ENCODE measurements at places on chromosomes 1 and 21. TPM values are rescaled to one million over a fixed set of nuclear protein-coding genes. Genes with fewer than 3 reads are reported as not detected.

- no peak for DNase-seq
Measured at GRCh38 chr21:36129219-36129618, 5.7 kb upstream of the CBR3 start.

- no peak for DNase-seq
Measured at GRCh38 chr1:10178597-10179405, 31.6 kb upstream of the KIF1B start.

- peak; percentile 68 for DNase-seq
Measured at GRCh38 chr1:96973605-96974004, 252.0 kb downstream of the PTBP2 start.

DNA sequence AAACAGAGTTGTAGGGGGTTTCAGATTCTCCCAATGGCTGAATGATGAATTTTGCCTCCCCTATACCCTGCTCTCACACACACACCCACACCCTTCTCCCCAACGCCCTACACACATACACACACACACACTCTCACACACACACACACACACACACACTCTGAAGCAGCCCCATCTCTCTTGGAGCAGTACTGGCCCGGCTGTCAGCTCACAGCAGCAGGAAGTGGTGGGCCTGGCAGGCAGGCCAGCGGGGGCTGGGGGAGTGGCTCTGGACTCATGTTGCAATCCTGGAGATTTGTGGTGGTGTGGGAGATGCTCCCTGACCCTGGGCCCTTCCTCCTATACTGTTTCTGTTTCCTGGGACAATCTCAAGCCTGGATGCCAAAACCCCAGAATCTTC is 2.2 kb downstream of the IKBKE start:
- DNase-seq: peak; percentile 74

DNA sequence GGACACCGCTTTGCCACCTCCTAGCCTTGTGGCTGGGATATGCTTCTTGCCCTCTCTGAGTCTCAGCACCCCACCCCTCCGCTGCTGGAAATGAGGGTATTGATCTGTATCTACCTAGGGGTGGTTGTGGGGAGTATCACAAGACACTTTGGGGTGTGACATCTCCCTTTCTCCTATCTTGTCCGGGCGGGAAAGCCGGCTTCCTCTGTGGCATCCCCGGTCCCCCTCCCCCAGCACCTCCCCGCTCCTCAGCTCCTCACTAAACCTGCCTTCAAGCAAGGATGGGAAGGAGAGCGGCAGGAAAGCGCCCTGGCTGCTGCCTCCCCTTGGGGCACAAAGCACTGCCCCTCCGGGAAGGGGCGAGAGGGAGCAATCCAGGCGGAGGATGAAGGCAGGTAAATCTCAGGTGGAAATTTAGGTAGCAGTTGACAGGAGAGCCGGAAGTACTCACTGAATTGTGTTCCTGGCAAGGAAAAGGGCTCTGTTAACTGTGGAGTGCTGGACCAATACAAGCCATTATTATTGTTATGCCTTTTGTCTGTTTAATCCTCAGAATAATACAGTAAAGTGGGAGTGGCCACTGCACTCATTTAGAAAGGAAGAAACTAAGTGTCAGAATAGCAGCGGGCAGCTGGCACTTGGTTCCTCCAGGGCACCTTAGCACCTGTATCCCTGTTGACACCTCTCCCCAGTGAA is 49.0 kb upstream of the LRP8 start:
- no peak for DNase-seq

- DNase-seq: no peak
Measured at GRCh38 chr1:62434618-62435001, 2.2 kb upstream of the USP1 start.

DNA sequence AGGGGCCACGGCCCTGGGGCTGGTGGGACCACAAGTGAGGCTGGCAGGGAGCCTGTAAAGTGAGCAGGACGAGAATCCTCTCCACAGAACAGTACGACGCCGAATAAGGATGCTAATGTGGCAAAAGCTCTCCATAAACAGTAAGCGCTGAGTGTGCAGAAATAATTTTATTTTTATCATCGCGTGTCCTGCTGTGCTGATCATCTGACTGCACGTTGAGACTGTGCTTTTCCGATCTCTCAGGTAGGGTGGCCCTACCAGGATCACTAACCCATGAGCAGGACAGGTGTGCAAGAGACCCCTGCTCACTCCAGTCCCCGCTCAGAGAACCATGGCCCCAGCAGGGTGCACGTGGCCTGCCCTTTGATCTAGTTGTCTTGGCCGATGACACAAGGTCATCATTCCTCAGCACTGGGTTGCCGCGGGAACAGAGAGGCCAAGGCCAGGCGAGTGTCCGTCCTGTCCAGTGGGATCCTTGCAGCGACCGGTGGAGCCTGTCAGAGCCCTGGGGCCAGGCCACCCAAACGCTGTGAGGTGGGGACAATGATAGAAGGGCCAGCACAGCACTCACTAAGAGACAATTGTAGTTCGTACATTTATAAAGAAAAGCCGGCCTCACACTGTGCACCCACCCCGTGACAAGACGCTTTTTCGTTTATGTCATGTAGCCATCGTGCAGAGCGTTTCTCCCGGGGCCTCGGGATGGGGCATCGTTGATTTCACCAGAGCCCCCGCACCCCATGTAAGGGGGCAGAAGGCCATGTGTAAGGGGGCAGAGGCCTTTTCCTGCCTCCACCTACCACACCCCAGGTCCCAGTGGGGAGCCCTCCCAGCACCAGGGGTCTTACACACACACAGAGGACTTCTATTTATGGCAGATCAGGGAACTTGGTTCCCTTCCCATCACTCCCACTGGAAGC is 52.7 kb upstream of the ADARB1 start:
- DNase-seq: no peak

GRCh38 chr1:118660769-118661168 is 327.4 kb downstream of the TBX15 start:
- peak; percentile 46 for DNase-seq

Gene CYP4B1
- not detected for total RNA-seq

Gene CDC14A
- total RNA-seq: 5.2 TPM

GRCh38 chr1:115933625-115934024 is 42.7 kb upstream of the SLC22A15 start:
- DNase-seq: no peak

GRCh38 chr1:153180556-153180955 is 22.7 kb upstream of the LELP1 start:
- DNase-seq: no peak

- DNase-seq: peak; percentile 18
Measured at GRCh38 chr1:247241691-247242090, 14.2 kb upstream of the VN1R5 start.

Gene VAMP3
- 146 TPM for total RNA-seq

DNA sequence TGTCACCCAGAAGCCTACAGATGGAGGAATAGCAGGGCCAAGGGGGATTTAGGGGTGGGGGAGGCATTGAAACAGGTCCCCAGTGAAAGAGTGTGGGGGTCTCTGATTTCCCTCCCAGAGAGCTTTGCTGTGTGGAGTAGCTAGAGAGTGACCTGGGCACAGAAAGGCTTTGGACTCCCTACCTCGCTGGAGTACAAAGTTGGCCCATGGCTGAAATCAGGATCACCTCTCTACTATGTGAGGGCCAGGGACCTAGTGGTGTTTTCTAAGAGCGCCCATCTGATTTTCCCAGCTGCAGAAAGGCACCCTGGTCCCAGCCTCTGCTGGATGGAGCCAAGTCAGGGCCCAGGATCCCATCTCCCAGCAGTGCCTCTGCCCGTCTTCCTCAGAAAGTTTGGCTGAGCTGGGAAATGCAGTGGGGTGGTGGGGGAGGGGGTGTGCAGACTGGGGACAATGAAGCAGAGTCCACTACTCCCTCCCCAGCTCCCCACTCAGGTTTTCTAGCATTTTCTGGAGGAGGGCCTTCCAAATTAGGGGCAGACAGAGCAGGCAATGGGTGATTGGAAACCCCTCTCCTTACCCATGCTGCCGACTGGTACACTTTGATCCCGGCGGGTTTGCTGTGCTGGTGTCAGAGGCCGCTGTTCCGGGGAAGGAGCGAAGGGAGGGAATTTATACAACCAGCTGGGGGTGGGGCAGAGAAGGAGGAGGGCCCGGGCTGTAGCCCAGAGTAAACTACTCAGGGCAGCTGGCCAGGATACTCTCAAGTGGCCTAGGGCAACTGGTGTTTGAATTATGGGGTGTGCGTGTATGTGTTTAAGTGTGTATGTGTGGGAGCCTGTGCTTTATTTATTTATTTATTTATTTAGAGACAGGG is at the start of gene SELENBP1:
SELENBP1 (minus strand) TSS at position 648 of the 877 bp plus-strand sequence; CDS start at position 584, 64 bp downstream.
- DNase-seq: peak; percentile 62

GRCh38 chr1:33257772-33258712 is 1.8 kb downstream of the ZNF362 start:
- no peak for DNase-seq

Gene C1orf210
- total RNA-seq: not detected

Gene LRRC38
- total RNA-seq: 0.15 TPM

- no peak for DNase-seq
Measured at GRCh38 chr1:91697416-91697815, 188.5 kb downstream of the TGFBR3 start.

- peak; percentile 13 for DNase-seq
Measured at GRCh38 chr1:213989002-213989855, 1.5 kb downstream of the PROX1 start.

- no peak for DNase-seq
Measured at GRCh38 chr1:116203920-116204319, 92.7 kb downstream of the MAB21L3 start.

DNA sequence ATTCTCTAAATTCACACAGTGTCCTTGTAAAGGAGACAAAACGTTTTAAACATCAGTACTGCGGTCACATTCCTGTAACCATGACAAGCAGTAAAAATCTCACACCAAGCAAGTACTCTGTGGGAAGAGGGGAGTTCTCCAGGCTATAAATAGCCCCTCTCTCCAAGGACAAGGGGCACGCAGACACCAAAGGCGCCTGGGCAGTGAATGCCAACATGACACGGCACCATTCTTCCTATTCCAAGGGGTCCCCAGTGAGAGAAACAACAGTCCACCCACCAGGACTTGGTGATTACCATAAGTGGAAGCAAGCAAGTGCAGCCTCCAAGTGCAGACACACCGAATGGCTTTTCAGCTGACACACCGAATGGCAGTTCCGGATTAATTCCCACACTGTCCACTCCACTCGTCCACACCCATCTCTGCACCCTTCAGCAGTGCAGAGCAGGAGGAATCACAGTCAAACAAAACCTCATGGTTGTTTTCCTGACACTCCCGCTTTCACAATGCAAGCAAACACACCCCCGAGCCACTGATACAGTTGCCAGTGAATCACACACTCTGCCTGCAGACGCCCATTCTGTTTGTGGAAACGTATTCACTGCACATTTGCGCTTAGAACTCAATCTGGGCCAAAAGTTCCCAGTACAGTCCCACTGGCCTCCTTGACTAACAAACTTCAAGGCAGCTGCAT is 1.8 kb downstream of the PTTG1IP start:
- peak; percentile 78 for DNase-seq

Measured in M059J (cell line).